ENCODE measurements at places on chromosomes 16 and 17. TPM values are rescaled to one million over a fixed set of nuclear protein-coding genes. Genes with fewer than 3 reads are reported as not detected.

DNA sequence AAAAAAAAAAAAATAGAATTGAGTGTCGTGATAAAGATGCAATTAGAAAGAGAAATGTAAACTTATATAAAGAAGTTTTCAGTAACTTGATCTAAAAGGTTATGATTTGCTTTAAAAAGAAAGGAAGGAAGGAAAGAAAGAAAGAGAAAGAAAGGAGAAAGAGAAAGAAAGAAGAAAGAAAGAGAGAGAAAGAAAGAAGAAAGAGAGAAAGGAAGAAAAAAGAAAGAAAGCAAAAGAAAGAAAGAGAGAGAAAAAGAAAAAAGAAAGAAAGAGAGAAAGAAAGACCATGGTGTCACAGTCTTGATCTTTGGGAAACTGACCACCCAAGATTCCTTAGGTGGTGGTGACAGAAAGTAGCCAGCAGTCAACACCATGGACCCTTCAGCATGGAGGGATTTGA lies 4.3 kb upstream of the CCL3 start:
- H3K4me1 ChIP-seq, result no peaks in the 10 kb centered on the region
- no peak for DNase-seq
- H3K36me3 ChIP-seq, result no peaks in the 10 kb centered on the region
- no peak overlapping the region for H3K27ac ChIP-seq
- H3K4me3 ChIP-seq, result no peak overlapping the region

- peaks cover 12% of the 10 kb centered on the region for H3K4me1 ChIP-seq
- no peak overlapping the region for H3K27ac ChIP-seq
- H3K4me3 ChIP-seq, result no peak overlapping the region
Measured at GRCh38 chr17:7289256-7290032, 5.0 kb downstream of the YBX2 start.

CMTR2 gene
- 12.5 TPM for total RNA-seq

CSF3 gene
- not detected for total RNA-seq

CX3CL1 gene
- total RNA-seq, result 21.8 TPM

HOXB9 gene
- 65.9 TPM for total RNA-seq

- no peak overlapping the region for H3K4me3 ChIP-seq
- no peaks in the 10 kb centered on the region for H3K27me3 ChIP-seq
- DNase-seq, result no peak
- no peak overlapping the region for H3K27ac ChIP-seq
Measured at GRCh38 chr17:55962951-55963401, 190.3 kb upstream of the ANKFN1 start.

- no peaks in the 10 kb centered on the region for H3K27me3 ChIP-seq
- no peaks in the 10 kb centered on the region for H3K36me3 ChIP-seq
- H3K27ac ChIP-seq, result no peak overlapping the region
- no peaks in the 10 kb centered on the region for H3K4me1 ChIP-seq
Measured at GRCh38 chr17:75737133-75737962, 16.1 kb downstream of the ITGB4 start.

- H3K4me1 ChIP-seq, result no peaks in the 10 kb centered on the region
- H3K27ac ChIP-seq, result no peak overlapping the region
- no peak for DNase-seq
Measured at GRCh38 chr16:47966325-47966724, 189.5 kb downstream of the ABCC12 start.

DNA sequence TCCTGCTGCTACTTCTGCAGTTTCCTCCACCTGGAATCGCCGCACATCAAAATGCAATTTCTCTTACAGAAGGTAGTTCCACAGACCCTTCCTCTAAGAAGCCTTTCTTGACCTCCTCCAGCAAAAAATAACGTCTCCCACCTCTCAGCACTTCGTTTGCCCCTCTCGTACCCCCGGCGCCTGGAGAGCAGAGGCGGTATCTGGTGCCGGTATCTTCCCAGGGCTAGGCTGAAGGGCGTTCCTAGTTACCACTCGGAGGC lies 482 bp downstream of the DCTPP1 start:
- peaks cover 6% of the 10 kb centered on the region for H3K36me3 ChIP-seq
- no peaks in the 10 kb centered on the region for H3K27me3 ChIP-seq
- peak overlapping the region; percentile 91 for H3K27ac ChIP-seq
- peaks cover 9% of the 10 kb centered on the region for H3K4me1 ChIP-seq

GRCh38 chr17:73368085-73368631 lies 56.4 kb upstream of the CDC42EP4 start:
- no peaks in the 10 kb centered on the region for H3K27me3 ChIP-seq
- no peaks in the 10 kb centered on the region for H3K36me3 ChIP-seq
- H3K27ac ChIP-seq, result no peak overlapping the region
- no peak for DNase-seq
- H3K4me3 ChIP-seq, result no peak overlapping the region

- peak overlapping the region; percentile 65 for H3K4me3 ChIP-seq
- no peaks in the 10 kb centered on the region for H3K27me3 ChIP-seq
- H3K4me1 ChIP-seq, result peaks cover 12% of the 10 kb centered on the region
- DNase-seq, result no peak
Measured at GRCh38 chr17:78781104-78781892, 775 bp downstream of the CYTH1 start.

TPPP3 gene
- total RNA-seq, result 0.95 TPM

- no peak overlapping the region for H3K27ac ChIP-seq
- no peaks in the 10 kb centered on the region for H3K27me3 ChIP-seq
- no peak for DNase-seq
- no peaks in the 10 kb centered on the region for H3K36me3 ChIP-seq
- no peak overlapping the region for H3K4me3 ChIP-seq
Measured at GRCh38 chr16:69927056-69927757, 23.9 kb upstream of the CLEC18A start.

DNA sequence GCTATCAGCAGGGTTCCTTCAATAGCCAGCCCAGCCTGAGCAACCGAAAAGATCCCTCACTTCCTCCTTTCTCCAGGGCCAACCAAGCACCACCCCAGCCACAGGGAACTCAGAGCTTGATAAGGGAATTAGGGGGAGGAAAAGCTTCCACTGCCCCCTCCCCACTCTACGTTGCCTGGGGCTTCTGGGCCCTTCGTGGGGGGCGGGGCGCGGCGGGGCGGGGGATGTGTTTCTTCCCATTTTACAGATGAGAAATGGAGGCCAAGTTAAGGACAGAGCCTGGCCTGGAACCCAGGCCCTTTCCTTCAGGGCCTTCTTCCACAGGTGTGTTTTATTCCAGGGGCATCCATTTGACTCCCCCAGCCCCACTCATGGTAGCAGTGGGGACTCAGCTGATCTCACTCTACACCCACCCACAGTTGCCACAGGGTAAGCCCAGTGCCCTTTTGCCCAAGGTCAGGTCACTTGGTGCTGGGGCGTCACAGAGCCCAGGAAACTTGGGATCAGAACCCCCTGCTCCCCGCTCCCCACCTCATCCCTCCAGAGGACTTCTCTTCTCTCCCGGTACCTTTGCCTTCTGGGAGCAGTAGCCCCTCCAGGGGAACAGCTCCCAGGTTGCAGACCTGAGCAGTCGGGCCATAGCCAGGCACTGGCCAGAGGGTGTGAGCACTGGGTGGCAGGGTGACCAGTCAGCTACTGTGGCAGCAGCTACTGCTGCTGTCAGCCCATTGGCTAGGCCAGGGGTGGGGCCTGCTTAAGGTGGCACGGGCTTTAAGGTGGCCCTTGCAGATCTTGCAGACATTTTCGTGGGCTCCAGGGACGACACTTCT lies at the start of gene LDHD:
Gene LDHD, minus strand, starts transcription at position 700 of the 830 bp plus-strand sequence. Its CDS starts 60 bp downstream, at position 640.
- peak within 1 kb of the TSS; percentile 45 for H3K4me3 ChIP-seq
- H3K27me3 ChIP-seq, result no peaks in the 10 kb centered on the region
- peak within 1 kb of the TSS; percentile 59 for H3K27ac ChIP-seq
- peaks cover 11% of the 10 kb centered on the region for H3K4me1 ChIP-seq

DPH1 gene
- 24.3 TPM for total RNA-seq

DNA sequence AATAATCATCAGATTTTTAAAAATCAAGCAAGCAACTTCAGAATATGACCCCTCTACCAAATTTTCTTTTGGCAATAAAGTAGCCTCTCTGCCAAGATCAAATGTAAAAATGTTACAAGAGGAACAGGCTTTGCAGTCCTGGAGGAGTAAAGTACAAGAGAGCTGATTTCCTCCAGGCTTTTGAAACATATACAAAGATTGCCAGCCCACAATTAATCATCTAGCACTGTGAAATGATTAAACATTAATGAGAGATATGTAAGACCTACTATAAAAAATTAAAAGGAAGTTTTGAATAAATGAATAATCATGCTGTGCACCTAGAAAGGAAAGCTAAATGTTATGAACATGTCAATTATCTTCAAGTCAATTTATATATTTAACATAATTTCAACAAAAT lies 26.3 kb downstream of the TXNDC11 start:
- no peaks in the 10 kb centered on the region for H3K36me3 ChIP-seq
- H3K27me3 ChIP-seq, result no peaks in the 10 kb centered on the region
- DNase-seq, result no peak
- H3K27ac ChIP-seq, result no peak overlapping the region

DNA sequence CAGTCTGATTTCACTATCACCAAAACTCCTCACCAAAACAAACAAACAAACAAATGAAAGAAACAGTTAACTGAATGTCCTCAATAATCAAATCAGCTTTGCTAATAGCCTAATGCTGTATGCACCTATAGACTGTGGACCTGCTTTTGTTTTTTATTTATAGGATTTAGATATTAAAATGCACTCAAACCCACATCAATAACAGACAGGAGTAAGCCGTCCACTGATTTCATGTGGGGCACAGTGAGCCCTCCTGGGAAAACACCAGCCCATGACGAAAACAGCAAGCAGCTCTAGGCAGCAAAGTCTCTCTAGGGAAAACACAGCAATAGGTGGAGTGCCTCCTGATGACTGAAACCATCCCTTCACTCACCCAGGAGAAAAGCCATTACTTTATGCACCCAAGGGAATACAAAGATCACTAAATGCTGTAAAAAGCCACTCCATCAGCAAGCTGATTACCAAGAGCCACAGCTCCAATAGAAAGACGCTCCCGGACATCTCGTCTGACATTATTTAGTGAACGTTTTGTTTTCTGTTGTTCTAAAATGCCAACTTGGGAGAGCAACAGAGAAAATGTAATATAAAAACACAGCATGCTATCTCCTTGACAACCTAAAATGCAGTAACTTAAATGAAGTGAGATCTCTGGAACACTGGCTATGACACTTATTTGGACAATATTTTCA lies 47.8 kb downstream of the ANKFY1 start:
- H3K4me3 ChIP-seq, result no peak overlapping the region
- no peak for DNase-seq
- H3K27me3 ChIP-seq, result no peaks in the 10 kb centered on the region
- no peak overlapping the region for H3K27ac ChIP-seq

DNA sequence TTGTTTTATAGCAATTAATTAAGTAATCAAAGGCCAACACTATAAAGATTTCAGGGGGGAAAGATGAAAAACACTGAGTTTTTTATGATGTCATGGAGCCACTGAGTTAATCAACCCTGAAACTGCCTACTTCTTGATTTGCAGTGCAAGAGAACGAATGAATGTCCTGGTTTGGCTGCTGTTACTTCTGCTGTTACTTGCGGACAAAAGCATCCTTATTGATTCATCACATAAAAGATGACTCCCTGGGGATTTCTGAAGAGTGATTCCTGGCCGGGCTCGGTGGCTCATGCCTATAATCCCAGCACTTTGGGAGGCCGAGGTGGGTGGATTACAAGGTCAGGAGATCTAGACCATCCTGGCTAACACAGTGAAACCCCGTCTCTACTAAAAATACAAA lies 10.9 kb upstream of the SPNS3 start:
- no peak overlapping the region for H3K4me3 ChIP-seq
- no peaks in the 10 kb centered on the region for H3K27me3 ChIP-seq
- H3K36me3 ChIP-seq, result no peaks in the 10 kb centered on the region
- H3K27ac ChIP-seq, result no peak overlapping the region

- no peaks in the 10 kb centered on the region for H3K4me1 ChIP-seq
- no peak for DNase-seq
- no peak overlapping the region for H3K27ac ChIP-seq
- no peaks in the 10 kb centered on the region for H3K36me3 ChIP-seq
- H3K4me3 ChIP-seq, result no peak overlapping the region
- no peaks in the 10 kb centered on the region for H3K27me3 ChIP-seq
Measured at GRCh38 chr17:78674156-78674555, 97.0 kb upstream of the DNAH17 start.

GRCh38 chr16:17921357-17921978 lies 415.1 kb downstream of the NPIPA8 start:
- H3K27me3 ChIP-seq, result no peaks in the 10 kb centered on the region
- DNase-seq, result peak; percentile 12
- H3K4me3 ChIP-seq, result no peak overlapping the region
- H3K27ac ChIP-seq, result no peak overlapping the region
- no peaks in the 10 kb centered on the region for H3K36me3 ChIP-seq

ST6GALNAC2 gene
- 23.0 TPM for total RNA-seq

DNA sequence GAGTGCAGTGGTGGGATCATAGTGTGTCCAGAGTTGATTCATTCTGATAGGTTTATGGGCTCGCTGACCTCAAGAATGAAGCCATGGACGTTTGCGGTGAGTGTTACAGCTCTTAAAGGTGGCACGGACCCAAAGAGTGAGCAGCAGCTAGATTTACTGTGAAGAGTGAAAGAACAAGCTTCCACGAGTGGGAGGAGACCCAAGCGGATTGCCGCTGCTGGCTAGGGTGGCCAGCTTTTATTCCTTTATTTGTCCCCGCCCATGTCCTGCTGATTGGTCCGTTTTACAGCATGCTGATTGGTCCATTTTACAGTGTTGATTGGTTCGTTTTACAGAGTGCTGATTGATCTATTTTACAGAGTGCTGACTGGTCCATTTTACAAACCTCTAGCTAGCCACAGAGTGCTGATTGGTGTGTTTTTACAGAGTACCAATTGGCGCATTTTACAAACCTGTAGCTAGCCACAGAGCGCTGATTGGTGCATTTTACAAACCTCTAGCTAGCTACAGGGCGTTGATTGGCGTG lies 17.5 kb downstream of the CACNG4 start:
- DNase-seq, result no peak
- peaks cover 2% of the 10 kb centered on the region for H3K4me1 ChIP-seq
- no peaks in the 10 kb centered on the region for H3K36me3 ChIP-seq
- H3K4me3 ChIP-seq, result no peak overlapping the region

EPN3 gene
- 0.92 TPM for total RNA-seq

DNA sequence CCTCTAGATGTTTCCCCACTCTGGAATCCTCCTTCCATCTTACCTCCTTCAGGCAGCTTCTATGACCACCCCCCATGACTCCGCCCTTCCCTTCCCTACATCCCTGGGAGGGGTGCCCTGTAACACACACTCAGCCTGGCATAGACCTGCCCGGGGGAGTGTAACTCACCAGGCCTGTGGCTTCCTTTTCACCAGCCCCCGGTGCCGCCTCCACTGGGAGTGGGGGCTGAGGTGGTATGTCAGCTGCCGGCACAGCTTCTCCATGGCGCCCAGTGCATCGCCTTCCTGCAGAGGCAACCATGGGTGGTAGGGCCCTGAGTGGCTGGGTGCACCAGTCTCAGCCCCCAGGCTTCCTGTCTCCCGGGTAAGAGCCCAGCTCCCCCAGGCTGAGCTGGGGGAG lies 32.3 kb downstream of the TRPV2 start:
- no peak for DNase-seq
- peaks cover 9% of the 10 kb centered on the region for H3K4me1 ChIP-seq
- no peak overlapping the region for H3K4me3 ChIP-seq
- H3K27me3 ChIP-seq, result no peaks in the 10 kb centered on the region

GLYR1 gene
- 111 TPM for total RNA-seq

LGALS9B gene
- total RNA-seq, result not detected

- no peaks in the 10 kb centered on the region for H3K36me3 ChIP-seq
- H3K27ac ChIP-seq, result no peak overlapping the region
- no peaks in the 10 kb centered on the region for H3K4me1 ChIP-seq
- H3K27me3 ChIP-seq, result no peaks in the 10 kb centered on the region
Measured at GRCh38 chr17:43888548-43888947, 18.8 kb downstream of the MPP2 start.

Data from Panc1 (cell line).